ENCODE measurements at places on chromosomes 2 and 18. TPM values are rescaled to one million over a fixed set of nuclear protein-coding genes. Genes with fewer than 3 reads are reported as not detected.

PAIP2B gene
- 7.6 TPM for total RNA-seq

SOWAHC gene
- total RNA-seq, result 25.5 TPM

GRCh38 chr2:26270373-26270772 is 25.6 kb downstream of the HADHB start:
- H3K27me3 ChIP-seq, result no peaks in the 10 kb centered on the region
- no peak for DNase-seq
- no peak overlapping the region for H3K4me3 ChIP-seq
- H3K4me1 ChIP-seq, result peaks cover 27% of the 10 kb centered on the region

DNA sequence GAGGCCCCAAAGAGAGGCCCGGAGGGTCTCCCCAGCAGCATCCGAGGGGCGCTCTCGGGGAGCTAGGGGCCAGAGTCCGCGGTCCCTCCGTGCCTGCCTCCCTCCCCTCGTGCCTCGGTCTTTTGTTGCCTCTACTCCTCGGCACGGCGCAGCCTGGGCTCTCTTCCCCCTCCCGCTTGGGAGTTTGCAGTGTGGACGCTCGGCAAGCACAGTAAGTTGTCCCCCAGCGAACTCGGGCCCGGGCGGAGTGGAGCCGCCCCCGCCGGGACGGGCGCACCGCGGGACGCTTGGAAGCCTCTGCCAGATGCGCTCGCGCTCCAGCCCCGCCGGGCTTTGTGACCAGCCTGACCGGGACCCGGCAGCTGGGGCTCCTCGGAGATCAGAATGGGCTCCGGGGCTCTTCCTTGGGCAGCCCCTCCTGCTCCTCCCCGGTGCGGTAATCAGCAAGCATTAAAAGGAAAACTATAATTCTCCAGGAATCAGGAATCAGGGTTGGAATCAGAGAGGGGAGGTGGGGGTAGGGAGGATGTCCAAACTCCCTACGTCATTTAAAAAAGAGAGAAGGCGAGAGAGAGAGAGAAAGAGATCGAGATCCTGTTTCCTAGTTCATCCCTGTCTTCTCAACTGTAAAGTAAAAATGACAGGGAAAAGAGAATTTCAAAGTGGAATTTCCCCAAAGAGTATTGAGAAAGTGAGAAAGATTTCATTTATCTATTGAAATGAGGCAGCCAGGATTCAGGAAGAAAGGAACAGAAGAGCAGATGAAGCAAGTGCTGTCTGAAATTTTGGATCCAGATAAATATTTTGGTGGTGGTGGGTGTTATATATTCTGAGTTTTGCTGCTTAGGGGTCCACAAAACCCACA is 786 bp upstream of the TMEM200C start:
- DNase-seq, result no peak
- H3K27me3 ChIP-seq, result peaks cover 5% of the 10 kb centered on the region
- no peaks in the 10 kb centered on the region for H3K36me3 ChIP-seq
- H3K4me1 ChIP-seq, result peaks cover 15% of the 10 kb centered on the region
- peak overlapping the region; percentile 51 for H3K4me3 ChIP-seq
- H3K27ac ChIP-seq, result peak overlapping the region; percentile 46

Data from vagina (tissue), 2 donors.